Activated naive CD4-positive, alpha-beta T cell treated with anti-CD3 and anti-CD28 coated beads, Interleukin-2, amount 50 U/mL, for 16 hours (primary cell): ENCODE measurements at places on chromosomes 4 and X.

DNA sequence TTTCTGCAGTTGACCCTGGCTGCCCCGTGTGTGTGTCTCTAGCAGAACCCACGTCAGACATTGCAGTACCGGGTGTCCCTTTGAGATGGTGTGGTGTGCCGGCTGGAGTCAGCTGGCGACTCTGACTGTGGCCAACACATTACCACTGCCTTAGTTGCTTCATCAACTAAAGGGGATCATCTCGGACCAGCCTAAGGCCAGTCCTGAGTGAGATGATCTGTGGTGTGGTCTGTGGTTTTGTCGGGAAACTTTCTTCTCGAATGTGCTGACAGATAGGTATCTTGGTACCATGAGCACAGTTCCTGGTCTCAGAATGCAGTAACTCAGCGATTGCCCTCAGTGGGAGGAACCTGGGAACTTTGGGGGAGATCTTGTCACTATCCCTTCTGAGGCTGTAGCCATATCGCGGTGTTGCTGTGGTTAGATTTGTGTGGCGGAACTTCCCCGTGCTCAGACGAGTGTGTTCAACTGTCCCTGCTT lies 15.8 kb downstream of the TBC1D14 start:
- DNase-seq, result no peak

GRCh38 chrX:9271789-9272525 lies 192.9 kb upstream of the TBL1X start:
- DNase-seq, result no peak

DNA sequence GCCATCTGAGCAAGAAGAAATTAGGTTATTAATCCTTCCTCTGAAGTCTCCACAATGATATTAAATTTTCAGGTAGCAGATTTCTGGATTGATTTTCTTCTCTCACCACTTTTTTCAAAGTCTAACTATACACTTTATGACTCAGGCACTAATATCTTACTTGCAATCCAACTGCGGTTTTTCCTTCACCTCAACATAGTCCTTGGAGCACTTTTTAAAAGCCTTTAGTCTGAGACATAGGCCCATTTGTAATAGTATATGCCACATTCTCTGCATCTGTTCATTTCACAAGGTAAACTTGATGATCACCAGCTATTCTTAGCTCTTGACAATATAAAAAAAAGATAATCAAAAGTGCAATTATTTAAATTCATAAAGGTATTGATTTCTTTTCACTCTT lies 55.9 kb upstream of the EDNRA start:
- DNase-seq, result no peak

DNA sequence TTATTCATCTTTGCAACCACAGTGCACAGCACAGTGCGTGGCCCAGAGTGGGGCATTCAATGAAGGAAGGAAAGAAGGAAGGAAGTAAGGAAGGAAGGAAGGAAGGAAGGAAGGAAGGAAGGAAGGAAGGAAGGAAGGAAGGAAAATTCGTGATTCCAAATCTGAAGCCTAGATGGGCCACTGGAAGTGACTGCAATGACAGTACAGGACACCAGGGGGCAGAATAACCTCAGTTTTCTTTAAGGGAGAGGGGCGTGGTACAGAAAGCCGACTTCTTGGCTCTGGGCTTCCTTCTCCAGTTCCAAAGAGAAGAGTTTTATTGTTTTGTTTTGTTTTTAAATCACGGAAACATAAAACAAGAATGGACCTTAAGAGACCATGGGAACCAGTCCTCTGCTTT lies 47.8 kb downstream of the APLN start:
- peak; percentile 53 for DNase-seq
